ENCODE measurements at places on chromosomes 6 and 20. TPM values are rescaled to one million over a fixed set of nuclear protein-coding genes. Genes with fewer than 3 reads are reported as not detected.

Gene RAET1L
- not detected for total RNA-seq

Gene MCUR1
- total RNA-seq = 25.2 TPM

- H3K4me3 ChIP-seq = no peak overlapping the region
- H3K4me1 ChIP-seq = peaks cover 4% of the 10 kb centered on the region
- no peak overlapping the region for H3K27ac ChIP-seq
Measured at GRCh38 chr20:33578510-33578909, 83.6 kb upstream of the C20orf144 start.

GRCh38 chr6:63319939-63320338, at the start of gene LGSN:
LGSN (minus strand) TSS chr6:63319983; CDS start chr6:63319943, 40 bp downstream.
- H3K4me1 ChIP-seq = peaks cover 7% of the 10 kb centered on the region
- no peaks in the 10 kb centered on the region for H3K36me3 ChIP-seq
- H3K27me3 ChIP-seq = no peaks in the 10 kb centered on the region
- no peak within 1 kb of the TSS for H3K4me3 ChIP-seq
- no peak for DNase-seq
- H3K27ac ChIP-seq = no peak within 1 kb of the TSS

GRCh38 chr6:28490205-28490890, 25.2 kb downstream of the GPX6 start:
- H3K4me3 ChIP-seq = peak overlapping the region; percentile 88
- H3K27me3 ChIP-seq = peaks cover 45% of the 10 kb centered on the region
- H3K27ac ChIP-seq = peak overlapping the region; percentile 88
- no peak for DNase-seq
- peaks cover 21% of the 10 kb centered on the region for H3K4me1 ChIP-seq
